ENCODE measurements at places on chromosomes 6 and 20. TPM values are rescaled to one million over a fixed set of nuclear protein-coding genes. Genes with fewer than 3 reads are reported as not detected.

- no peak for DNase-seq
These were observed 556.5 kb downstream of the QKI start for GRCh38 chr6:163970846-163971564.

- no peak for DNase-seq
These were observed 45.9 kb upstream of the MC3R start for GRCh38 chr20:56202493-56203077.

GRCh38 chr6:161137839-161138542 lies 135.9 kb downstream of the AGPAT4 start:
- DNase-seq, result no peak

DNA sequence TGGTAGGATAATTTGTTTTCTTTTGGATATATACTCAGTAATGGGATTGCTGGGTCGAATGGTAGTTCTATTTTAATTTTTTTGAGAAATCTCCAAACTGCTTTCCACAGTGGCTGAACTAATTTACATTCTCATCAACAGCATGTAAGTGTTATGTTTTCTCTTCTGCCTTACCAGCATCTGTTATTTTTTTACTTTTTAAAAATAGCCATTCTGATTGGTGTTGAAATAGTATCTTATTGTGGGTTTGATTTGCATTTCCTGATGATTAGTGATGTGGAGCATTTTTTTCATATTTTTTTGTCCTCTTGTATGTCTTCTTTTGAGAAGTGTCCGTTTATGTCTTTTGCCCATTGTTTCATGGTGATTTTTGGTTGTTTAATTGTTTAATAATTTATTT lies 11.9 kb downstream of the HINT3 start:
- DNase-seq, result no peak

The TLDC2 gene
- total RNA-seq, result not detected

The PLCB1 gene
- 30.1 TPM for total RNA-seq
